ENCODE measurements at places on chromosomes 1 and 21.
A peak's percentile ranks its signal among the peaks of the same experiment; 100 is the strongest.

DNA sequence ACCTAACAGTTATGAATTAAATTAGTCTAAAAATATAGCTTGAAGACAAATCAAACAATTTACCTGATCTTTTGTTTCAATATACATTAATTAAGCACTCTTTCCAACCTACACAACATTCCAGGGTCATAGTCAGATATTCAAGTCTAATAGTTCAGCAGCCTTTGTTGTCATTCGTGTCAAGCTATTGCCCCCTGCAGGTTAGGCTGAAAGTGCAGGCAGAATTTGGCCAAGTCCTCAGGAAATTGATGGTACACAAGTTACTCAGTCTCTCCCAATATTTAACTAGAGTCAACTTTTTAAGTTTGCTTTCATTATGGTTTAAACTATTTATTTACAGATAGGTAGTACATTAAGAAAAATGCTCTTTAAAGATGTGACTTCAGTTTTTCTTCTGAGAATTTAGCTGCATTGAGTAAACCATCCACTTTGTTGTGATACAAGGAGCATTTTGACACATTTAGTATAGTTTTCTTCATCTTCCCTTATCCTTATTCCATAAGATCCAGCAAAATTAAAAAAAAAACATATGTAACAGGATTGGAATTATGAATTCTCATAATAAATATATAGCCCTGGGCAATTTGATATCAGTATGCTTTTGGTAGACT, 130.3 kb upstream of the DPYD start:
- DNase-seq: peak; percentile 68

- DNase-seq: no peak
These were observed 277.1 kb upstream of the SGIP1 start for GRCh38 chr1:66256629-66257572.

DNA sequence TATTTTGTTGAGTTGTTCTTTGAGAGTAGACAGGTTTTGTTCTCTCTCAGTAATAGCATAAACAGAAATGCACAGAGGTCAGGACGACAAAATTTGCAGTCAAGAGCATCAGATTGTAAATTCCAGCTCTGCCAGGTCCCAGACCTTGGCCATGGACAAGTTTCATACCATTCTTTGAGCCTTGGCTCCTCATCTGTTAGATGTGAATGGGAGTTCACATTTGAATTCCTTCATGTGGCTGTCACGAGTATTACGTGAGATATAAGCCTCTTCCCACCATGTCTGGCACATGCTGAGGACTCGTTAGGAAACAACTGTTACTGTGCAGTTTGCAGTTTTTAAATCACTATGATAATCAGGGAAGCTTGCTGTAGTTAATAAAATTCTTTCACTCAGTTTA, 93.2 kb upstream of the KCTD3 start:
- DNase-seq: no peak

GRCh38 chr1:244375051-244375450, 76.7 kb downstream of the ADSS2 start:
- no peak for DNase-seq

DNA sequence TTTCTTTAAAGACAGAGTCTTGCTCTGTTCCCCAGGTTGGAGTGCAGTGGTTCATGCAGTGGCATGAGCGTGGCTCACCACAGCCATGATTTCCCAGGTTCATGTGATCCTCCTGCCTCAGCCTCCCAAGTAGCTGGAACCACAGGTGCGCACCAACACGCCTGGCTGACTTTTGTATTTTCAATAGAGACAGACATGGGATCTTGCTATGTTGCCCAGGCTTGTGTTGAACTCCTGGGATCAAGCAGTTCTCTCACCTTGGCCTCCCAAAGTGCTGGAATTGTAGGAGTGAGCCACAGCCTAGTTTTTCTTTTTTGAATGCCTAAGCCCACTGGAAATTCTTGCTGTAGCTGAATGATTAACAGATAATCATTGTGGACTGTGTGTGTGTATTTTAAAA, 113.5 kb downstream of the RPS6KC1 start:
- DNase-seq: no peak

DNA sequence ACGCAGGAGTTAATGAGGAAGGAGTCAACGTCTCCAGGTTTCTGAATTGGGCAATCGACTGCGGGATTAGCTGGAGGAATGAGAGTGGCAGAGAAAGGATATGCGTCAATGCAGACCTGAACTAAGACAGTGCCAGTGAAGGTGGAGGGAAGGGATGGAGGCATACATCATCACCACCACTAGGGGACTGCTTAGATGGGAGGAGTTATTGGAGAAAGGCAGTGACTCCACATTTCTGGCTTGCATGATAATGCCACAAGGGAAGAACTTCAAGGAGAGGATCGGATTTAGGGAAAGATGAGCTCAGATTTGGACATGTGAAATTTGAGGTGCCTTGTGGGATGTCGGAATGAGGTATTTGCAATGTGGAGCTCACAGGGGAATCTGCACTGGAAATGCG, 17.5 kb downstream of the VASH2 start:
- no peak for DNase-seq

DNA sequence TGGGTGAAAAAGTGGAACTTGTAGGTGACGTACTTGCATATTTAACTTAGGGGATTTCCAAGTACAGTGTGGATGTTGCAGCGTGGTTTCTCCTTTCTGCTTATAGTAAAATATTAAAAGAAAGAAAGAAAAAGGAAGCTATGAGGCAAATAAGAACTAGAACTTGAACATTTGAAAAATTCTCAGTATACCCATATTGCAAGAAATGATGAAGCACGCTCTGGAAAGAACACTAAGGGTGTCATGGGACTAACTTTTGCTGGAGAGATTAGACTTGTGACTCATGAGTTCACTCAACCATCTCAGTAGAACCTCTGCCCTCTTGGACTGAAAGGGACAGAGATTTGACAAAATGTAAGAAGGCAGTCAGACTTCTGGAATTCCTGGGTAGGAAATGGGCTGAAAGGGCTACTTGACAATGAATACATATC, 704.5 kb upstream of the ADGRL4 start:
- no peak for DNase-seq

DNA sequence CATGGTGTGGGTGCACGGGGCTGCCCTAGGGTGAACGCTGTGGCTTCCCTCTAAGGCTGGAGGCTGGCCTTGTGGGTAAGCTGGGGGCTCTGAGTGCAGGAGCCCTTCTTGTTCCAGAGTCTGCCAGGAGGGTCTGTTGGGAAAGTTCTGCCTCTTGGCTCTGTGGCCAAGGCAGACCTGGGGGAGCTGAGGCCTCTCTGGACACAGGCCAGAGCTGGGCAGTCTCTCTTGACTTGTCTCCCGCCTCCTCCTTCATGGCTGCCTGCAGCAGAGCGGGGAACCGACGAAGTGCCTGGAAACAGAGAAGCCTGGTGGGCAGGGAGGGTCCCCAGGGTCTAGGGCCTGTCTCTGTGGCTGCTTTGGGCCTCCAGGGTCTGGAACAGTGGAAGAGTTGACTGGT, 30.3 kb upstream of the PEX10 start:
- DNase-seq: no peak

DNA sequence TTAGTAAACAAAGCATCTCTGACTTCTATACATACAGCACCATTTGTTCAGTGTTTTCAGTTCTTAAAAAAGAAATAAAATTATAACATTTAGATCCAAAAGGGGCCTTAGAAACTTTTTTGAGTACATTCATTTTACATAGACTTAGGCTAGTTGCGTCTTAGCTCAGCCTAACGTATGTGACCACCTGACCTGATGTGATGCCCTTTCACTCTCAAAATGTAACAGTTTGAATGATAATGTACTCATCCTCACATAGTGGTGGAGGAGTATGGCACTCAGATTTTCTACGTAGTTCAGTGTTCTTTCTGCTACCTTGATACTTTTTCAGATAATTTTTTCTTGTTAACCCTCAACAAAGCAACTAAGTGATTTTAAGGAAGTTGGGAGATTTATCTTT, 43.4 kb downstream of the RPRD2 start:
- DNase-seq: no peak

DNA sequence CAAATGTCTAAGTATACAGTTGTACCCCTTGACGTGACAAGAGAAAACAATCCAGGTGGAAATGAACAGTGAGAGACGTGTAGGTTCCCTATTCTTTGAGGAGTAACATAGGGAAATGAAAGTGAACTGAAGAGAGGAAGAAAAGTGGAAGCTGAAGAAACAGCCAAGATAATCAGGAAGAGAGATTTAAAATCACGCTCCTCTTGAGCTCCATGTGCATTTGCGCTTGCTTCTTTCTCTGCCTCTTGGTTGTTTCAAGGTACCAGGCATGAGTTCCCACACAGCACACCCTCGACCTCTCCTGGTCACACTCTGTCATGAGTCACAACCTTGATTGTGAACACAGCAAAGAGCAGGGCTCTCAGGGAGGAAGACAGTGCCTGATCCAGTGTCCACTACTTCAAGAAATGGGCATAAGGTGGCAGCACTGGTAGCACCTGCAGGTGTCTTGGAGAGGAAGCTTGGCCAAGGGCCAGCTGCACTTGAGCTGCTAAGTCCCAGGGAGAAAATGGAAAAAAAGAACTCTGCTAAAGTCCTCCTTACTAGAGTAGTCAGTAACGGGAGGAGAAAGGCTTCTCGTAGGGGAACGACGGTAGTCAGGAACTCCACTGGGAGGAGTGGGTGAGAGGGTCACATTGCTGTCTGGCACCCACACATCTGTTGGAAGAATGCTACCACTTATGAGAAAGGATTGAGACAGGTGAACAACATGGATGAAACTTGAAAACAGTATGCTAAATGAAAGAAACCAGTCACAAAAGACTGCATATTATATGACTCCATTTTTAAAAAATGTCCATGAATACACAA, 18.3 kb upstream of the ARID1A start:
- peak; percentile 29 for DNase-seq

DNA sequence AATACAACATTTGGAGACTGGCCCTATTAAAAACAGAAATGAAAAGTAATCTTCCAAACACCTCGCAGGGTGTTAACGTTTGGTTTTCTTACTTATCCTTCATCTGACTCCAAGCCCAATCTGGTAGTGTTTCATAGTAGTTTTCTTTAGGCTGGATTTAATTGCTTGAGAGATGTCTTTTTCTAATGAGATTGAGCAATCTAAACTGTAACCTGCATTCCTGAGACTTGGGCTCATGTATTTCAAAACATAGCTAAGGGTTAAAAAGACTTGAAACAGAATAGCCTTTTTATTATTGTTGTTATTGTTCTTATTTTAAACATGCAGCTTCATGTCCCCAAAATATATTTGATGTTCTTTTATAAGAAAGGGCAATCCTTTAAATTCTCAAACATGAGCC, 278.9 kb downstream of the TGFB2 start:
- no peak for DNase-seq

- DNase-seq: no peak
These were observed 6.8 kb upstream of the KIF17 start for GRCh38 chr1:20724364-20725188.

- no peak for DNase-seq
These were observed 80.8 kb downstream of the LRRC7 start for GRCh38 chr1:69648486-69648885.

DNA sequence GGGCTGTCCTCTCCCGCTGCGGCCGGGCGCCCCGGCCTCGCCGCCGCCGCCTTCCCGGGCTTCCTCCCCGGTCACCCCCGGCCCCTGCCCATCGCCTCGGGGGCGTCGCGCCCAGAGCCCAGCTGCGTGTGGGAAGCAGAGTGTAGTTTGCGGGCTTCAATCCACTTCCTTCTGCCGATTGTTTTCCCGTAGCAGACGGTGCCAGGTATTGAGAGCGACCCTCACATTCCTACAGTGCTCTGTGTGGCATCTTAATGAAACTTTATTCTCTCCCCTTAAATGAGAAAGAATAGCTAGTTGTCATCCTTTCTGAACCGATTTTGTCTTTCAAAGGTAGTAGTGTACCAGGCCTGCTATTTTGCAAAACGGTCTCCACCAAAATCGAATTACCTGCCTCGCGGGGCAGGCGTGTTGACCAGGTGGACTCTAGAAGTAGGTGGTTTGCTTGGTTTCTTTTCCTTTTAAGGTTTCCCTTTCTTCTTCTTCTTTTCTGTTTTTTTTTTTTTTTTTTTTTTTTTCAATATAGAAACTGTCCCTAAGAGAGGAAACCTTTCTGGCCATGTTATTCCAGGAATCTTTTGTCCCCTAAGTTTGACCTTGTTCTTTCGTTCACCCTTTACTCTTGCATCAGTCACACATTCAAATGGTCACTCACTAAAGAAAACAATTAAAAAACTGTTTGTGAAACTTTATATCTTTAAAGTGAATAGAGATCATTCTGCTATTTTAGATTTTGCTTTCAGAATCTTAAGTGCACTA, 881 bp downstream of the USP25 start:
- no peak for DNase-seq

DNA sequence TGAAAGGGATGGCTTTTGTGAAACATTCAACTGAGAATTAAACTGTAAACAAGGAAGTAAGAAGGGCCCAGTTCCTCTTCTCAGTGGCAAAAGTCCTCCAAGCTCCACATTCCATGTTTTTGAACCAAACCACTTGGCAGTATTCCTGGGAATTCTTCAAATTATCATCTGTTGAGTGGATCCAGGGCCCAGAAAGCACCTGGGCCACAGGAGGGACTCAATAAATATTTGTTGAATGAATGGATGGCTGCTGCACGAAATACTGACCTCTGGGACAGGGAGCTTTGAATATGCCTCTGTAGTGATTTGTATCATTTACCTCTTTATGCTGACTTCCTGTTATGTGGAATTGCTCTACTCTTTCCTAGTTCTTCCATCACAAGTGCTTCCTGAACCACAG, 4.7 kb downstream of the SLC35F3 start:
- no peak for DNase-seq

GRCh38 chr1:237786066-237786719, 104.5 kb downstream of the ZP4 start:
- DNase-seq: no peak

GRCh38 chr1:45395582-45395981, 55.3 kb upstream of the MUTYH start:
- DNase-seq: no peak

DNA sequence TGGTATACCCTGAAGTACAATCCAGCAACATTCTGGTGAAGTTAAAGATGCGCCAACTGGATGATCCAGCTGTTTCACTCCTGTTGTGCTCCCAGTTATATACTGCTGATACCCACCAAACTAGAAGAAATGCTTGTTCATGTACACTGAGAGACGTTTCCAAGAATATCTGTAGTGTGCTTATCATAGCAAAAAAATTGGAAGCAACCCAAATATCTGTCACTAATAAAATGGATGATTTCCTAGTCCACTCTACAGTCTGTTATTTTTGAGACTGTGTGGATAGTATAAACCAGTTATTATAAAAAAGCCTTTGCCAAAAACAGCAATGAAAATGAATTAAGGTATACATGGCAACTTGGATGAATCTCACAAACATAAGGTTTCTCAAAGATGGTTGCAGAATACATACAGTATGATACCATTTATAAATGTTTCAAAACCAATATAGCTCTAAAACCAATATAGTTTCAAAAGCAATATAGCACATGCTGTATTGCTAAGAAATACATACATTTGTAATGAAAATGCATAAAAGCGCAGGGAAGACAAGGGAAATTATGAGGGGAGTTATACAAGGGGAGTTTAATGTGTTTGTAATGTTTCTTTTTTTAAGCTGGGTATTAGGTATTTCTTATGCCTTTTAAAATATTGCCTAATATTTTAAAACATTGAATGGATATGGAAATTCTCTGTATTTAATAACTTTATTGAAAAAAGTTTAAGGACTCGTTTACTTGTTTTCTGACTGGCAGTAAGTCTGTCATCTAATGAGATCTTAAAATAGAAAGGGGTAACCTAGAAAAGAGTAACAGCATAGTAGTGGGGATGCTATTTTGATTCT, 36.5 kb downstream of the GPSM2 start:
- DNase-seq: no peak

All from activated T-cell treated with anti-CD3 and anti-CD28 coated beads, Interleukin-2, amount 50 U/mL, for 4 hours (primary cell).